Psoas muscle (tissue), 8 donors: ENCODE measurements at places on chromosomes 3 and 15. TPM values are rescaled to one million over a fixed set of nuclear protein-coding genes. Genes with fewer than 3 reads are reported as not detected.

FRG2C gene
- polyA plus RNA-seq = not detected

EAF1 gene
- 9.1 TPM for polyA plus RNA-seq

P2RY12 gene
- 0.13 TPM for polyA plus RNA-seq

KBTBD13 gene
- 0.12 TPM for polyA plus RNA-seq

ZMAT3 gene
- 3.1 TPM for polyA plus RNA-seq

CPOX gene
- 5.8 TPM for polyA plus RNA-seq

COLQ gene
- 9.7 TPM for polyA plus RNA-seq

STARD5 gene
- 0.64 TPM for polyA plus RNA-seq

DHFR2 gene
- 0.49 TPM for polyA plus RNA-seq
